ENCODE measurements at places on chromosomes 5 and 9.

DNA sequence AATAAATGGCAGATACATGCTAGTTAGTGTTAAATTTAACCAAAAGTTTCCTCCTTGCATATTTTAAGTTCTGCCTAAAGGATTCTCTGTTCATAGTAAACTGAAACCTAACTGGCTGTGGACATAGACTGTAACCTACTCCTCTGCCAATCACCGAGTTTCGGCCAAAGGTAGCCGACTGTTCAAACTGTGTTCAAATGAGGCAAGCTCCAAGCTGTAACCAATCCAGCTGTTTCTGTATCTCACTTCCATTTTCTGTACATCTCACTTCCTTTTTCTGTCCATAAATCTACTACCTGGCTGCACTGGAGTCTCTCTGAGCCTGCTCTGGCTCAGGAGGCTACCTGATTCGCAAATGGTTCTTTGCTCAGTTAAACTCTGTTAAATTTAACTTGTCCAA, 44.1 kb downstream of the KCNV2 start:
- DNase-seq = no peak

GRCh38 chr9:136328622-136329041, 1.3 kb downstream of the GPSM1 start:
- no peak for DNase-seq

DNA sequence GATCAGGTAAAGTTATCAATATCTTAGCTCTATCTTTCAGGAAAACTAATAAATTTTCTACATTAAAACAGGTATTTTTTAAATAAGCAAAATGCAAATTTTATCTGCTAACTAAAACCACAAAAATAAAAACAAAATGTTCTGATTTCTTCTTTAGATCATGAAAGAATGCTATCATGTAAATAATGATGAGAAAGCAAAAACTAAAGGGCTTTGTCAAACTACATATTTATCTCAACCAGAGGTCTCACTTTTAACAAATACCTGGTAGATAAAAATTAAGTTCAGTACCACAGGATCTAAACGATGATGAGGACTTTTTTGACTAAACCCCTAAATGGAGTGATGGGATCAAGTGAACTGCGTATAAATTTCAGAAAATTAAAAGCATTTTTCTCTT, 50.5 kb downstream of the MLANA start:
- DNase-seq = no peak

- DNase-seq = no peak
Observed at GRCh38 chr5:56735849-56736641, 79.3 kb upstream of the MAP3K1 start.

DNA sequence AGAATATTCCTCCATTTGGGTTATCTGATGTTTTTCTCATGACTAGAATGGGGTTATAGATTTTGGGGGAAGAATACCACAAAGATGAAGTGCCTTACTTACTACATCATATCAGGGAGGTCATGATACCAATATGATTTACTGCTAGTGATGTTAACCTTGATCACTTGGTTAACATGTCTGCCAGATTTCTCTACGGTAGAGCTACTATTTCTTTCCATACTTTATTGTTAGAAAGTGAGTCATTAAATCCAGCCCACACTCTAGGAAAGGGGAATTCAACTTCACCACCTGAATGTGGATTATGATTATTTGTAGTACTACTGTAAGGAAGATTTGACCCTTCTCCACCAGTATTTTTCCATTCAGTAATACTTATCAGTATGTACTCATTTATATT, 64.7 kb downstream of the UBE2R2 start:
- no peak for DNase-seq

- DNase-seq = no peak
Observed at GRCh38 chr5:41892031-41892430, 12.1 kb upstream of the RIMOC1 start.

GRCh38 chr5:139636975-139637408, 11.2 kb upstream of the CXXC5 start:
- peak; percentile 35 for DNase-seq

All from GM18507 (cell line).